Ammon's horn (tissue), 1 donor: ENCODE measurements at places on chromosomes 11 and 22.

DNA sequence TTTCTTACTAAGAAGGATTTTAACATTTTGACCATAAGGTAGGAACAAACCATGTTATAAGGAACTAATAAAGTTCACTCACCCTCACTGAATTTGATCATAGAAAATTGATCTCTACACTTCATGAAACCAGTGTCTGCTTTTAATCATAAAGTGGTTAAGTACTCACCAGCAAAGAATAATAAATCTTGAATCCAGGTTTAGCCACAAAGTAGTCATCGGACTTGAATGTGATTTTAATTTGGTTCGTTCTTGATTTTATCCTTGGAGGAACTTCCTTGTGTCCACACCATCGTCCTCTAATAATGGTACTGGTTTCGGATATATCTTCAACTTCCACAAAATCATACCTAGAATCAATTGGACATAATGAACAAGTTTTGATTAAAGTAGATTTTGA lies 40.5 kb upstream of the DDI1 start:
- DNase-seq = no peak

GRCh38 chr11:100687630-100688395 lies 725 bp downstream of the ARHGAP42 start:
- DNase-seq = peak; percentile 68

DNA sequence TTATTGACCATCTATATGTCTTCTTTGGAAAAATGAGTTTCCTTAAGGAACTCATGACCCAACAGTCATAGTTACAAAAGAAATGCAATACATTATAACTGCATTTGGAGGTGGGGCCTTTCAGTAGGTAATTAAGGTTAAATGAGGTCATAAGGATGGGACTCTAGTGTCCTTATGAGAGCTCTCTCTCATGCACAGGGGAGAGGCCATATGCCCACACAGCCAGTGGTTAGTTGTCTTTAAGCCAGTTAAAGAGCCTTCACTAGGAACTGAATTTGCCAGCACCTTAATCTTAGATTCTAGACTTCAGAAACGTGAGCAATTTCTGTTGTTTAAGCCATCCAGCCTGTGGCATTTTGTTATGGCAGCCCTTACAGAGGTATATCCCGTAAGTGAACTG lies 27.3 kb downstream of the INTS4 start:
- DNase-seq = no peak

DNA sequence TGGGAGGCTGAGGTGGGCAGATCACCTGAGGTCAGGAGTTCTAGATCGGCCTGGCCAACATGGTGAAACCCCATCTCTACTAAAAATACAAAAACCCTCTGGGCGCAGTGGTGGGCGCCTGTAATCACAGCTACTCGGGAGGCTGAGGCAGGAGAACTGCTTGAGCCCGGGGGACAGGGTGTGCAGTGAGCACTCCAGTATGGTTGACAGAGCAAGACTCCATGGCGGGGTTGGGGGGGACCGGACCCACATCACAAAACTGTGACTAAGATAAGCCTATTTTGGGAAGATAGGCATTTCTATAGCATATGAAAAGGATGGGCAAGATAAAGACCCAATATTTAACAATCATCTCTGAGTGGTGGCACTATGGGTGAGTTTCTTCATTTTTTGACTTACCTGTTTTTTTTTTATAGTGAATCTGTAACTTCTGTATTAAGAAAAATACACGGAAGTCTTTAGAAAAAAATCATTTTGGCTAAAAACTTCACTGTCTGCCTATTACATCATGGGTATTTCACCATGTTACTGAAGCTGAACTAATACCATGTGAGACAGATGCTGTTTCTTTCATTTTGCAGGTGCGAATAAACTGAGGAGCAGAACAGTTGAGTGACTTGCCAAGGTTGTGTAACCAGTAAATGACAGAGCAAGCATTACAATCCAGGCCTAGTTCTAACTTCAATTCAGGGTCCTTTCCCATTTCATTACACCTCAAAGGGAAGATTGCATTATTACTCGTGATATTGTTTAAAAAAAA lies 2.5 kb downstream of the CELF1 start:
- DNase-seq = no peak

- no peak for DNase-seq
These were observed 67.5 kb upstream of the VPREB1 start for GRCh38 chr22:22176929-22177616.

GRCh38 chr22:20388200-20388599 lies 5.8 kb upstream of the ZNF74 start:
- no peak for DNase-seq

DNA sequence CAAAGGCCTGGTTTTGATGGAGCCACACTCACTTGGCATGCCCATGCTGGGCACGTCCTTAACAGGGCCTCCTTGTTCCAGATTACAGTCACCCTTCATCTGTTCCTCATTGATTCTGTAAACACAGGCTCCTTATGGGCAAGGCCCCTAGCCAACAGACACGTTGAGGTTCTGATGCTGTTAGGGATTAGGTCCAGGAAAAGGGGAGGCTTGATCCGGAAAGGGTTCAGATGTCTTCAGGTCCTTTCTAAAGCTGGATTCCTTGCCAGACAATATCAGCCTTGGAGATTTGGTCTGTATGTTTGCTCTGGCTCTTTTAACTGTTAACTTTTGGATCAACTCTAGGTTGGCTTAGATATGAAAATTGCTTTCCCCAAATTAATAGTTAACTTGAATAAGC lies 46.9 kb upstream of the PRSS23 start:
- DNase-seq = no peak

GRCh38 chr11:117435326-117435725 lies 107.7 kb downstream of the CEP164 start:
- DNase-seq = no peak

DNA sequence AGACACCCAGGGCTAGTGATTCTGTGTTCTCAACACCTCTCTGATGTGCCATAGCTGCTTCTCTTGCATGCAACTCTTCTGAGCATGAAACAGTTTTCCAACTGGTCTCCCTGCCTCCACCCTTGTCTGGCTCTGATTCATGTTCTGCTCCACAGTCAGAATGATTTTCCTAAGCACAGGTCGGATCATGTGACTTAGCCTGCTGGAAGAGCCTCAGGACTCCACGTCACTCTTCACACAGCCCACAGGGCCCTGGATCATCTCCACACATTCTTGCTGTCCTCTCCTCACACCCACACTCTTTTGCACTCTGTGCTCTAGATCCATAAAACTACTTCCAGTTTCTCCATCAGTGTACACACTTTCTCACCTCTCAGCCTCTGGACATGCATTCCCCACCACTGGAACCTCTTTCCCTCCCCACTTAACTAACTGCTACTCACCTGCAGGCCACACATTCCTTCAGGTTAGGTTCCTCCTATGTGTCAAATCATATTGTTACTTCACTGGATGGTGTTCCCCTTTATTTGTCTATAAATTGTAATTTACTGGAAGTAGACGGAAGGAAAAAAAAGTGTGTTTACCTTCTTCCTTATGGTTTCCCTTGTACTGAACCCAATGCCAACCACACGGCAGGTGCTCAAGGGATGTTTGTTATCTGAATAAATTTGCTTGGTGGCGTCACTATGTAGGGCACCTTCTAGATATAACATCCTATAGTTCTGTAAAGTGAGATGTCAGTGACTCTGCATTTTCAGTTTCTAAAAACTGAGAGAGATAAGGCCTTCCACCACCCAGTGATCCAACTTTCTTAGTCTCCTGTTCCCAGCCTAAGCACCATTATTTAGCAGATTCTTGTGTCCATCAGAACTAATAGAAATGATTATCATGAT lies 133.7 kb downstream of the ETS1 start:
- DNase-seq = peak; percentile 67

GRCh38 chr11:9850224-9850895 lies 186.5 kb downstream of the SWAP70 start:
- no peak for DNase-seq

GRCh38 chr11:77095551-77096490 lies 6.8 kb upstream of the OMP start:
- no peak for DNase-seq

DNA sequence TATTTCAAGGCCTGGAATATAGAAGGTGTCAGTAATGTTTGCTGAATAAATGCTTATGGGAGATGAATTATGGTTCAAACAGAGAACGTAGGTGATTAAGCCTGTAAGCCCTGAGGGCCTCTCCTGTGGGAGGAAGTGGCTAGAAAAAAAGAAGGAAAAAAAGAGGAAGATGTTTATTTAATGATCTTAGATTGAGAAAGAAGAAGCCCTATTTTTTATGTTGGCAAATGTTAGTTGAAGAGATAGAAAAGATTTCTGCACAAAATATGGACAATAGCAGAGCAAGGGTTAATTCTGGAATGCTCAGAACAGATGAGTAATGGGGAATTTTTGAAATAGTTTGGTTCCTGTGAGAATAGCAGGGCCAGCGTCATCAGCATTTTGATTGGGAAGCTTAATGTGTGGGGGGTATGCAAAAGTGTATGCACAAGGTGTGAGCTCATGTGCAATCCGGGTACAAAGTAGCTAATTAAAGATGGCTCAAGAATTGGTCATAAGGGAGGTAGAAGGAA lies 95.7 kb downstream of the TEAD1 start:
- no peak for DNase-seq

GRCh38 chr11:1224111-1224490 lies 1.2 kb downstream of the MUC5B start:
- no peak for DNase-seq

GRCh38 chr11:80320765-80321164 lies 879.9 kb upstream of the TENM4 start:
- DNase-seq = peak; percentile 9

DNA sequence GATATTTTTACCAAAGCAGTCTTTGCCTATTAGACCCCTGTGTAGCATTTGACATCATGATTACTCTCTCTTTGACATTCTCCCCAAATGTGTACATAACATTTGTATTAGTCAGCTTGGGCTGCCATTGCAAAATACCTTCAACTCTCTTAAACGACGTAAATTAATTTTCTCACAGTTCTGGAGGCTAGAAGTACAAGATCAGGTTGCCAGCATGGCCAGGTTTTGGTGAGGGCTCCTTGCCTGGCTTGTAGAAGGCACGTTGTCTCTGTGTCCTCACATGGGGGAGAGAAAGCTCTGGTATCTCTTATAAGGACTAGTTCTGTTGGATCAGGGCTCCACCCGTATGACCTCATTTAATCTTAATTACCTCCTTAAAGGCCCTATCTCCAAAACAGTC lies 12.3 kb upstream of the DLAT start:
- no peak for DNase-seq

- no peak for DNase-seq
These were observed 33.6 kb downstream of the USH1C start for GRCh38 chr11:17510507-17511206.

GRCh38 chr11:95910638-95911368 lies 13.1 kb downstream of the MTMR2 start:
- DNase-seq = peak; percentile 54

GRCh38 chr11:118106789-118107335 lies 20.1 kb upstream of the SMIM35 start:
- DNase-seq = no peak

DNA sequence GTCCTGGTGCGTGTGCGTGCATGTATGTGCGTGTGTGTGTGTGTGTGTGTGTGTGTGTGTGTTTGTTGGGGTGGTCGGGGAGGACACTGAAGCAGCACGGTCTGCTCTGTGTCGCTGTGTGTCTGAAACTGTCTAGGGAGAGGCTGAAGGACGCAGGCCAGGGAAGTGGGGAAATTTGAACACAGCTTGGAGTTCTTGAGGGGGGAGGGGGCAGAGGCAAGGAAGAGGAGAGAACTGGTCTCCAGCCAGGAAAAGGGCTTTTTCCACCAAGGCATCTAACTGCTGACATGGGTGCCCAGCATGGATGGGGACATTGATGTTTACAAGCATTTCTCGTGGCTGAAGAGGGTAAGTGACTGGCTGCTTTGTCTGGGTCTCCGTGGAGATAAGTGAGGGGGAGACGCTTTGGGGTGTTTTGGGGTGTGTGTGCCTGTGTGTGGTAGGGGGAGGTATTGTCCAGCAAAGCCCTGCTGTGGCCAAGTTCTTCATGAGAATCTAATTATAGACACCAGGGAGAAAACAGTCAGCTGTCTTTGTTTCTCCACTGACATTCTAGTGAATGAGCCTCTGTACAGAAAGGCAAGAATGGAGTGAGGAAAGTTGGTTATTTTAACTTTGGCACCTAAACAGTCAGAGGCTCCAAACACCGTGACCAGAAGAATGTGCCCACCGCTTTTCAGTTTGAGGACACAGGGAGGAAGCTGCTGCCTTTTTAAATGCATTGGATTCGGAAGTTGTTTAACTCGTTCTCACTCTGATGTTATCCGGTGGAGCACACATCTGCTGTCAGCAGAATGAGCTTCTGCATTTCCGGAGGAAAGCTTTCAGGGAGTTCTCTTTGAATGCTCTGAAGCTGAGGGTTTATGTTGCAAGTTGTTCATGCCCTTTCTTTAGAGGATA lies 63.7 kb downstream of the PPFIBP2 start:
- DNase-seq = peak; percentile 96

DNA sequence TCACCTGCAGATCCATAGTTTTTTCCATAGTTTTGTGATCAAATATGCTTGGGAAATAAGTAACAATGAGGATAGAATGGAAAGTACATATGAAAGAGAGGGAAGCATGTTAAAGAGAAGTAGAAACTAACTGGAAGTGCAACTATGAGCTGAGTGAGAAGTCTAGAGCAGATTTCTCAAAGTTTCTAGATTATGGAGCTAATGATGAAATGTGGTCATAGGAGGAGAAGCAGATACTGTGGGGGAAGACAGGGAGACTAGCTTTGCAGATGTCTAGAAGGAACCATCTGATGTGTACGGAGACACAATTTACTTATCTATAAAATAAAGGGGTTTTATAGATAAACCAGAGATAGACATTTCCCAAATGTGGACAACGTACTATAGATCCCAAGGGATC lies 37.1 kb downstream of the RELT start:
- no peak for DNase-seq

DNA sequence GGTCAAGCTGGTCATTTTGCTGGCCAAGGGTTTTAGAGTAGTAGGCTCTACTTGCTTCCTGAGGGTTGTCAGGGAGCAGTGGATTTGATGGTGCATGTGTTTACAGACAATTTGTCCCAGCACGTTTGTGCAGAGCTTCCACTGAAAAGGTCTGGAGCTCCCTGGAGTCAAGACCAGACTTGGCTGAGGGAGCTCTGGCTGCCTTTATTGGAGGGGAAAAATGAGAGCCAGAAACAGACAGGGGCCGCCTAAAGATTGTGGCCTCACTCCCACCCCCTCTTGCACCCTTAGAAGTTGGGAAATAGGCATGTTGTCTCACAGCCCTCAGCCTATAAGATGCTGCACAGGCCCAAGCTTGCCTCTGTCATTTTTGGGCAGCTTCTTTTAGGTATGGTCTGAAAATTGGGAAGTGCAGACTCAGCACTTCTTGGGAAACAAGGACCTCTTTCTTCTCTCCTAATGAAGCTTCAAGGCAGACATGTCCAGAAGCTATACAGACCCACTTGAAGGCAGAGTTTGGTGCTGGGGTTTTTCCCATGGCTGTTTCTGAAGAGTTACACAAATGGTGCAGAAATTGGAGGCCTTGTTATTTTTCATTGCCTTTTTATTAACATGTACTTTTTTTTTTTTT lies 55.1 kb downstream of the AMOTL1 start:
- no peak for DNase-seq

- DNase-seq = no peak
These were observed 5.4 kb downstream of the GRK2 start for GRCh38 chr11:67271541-67272284.
